SIG-M5 (cell line): ENCODE measurements at places on chromosomes 2 and 18.

- no peak for DNase-seq
Observed at GRCh38 chr2:40181855-40182254, 270.0 kb downstream of the SLC8A1 start.

DNA sequence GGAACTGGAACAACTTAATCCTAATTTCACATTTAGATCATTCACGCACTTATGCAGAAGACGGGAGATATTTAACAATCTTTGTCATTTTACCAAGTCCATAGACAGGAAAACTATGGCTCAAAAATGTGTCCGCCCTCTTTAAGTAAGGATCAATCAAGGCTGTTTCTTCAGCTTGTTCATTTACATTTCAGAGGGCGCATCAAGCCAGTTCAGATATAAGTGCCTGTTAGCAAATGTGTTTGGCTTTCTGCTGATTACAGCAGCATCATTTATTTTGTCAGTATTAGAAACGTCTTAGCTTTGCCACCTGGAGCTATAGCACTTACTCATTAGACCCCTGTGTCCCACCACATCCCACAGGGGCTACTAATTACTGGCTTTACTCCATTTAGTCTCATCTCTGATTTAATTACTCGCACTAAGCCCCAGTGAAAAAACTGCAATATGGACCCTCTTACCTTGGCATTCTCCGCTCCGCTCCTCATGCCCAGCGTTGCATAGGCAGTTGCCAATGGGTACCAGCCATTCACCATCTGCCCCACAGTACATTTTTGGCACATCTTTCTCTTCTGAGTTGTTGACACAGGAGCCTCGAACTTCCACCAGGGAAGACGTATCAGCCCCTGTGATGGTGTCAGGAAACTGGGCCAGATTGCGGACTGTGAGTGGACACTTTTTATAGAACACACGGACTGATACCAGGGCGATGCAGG lies 8.7 kb downstream of the EPHA4 start:
- DNase-seq = no peak

- DNase-seq = no peak
Observed at GRCh38 chr18:12803069-12803936, 80.7 kb downstream of the PTPN2 start.

- DNase-seq = no peak
Observed at GRCh38 chr2:99824758-99825157, 317.6 kb downstream of the AFF3 start.

DNA sequence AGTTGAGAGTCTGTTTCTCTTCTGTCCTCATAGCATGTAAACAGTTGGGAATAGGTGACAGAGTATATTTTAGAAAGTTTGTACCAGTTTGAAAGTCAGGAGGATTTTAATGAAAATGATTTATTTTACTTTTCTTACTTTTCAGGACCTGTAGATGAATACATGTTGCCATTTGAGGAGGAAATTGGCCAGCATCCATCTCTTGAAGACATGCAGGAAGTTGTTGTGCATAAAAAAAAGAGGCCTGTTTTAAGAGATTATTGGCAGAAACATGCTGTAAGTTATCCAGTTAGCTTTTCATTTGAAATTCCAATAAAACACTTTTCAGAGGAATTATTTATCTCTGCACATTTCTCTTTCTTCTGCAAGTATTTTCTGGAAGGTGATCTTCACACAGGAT lies 81.1 kb downstream of the ACVR2A start:
- no peak for DNase-seq

DNA sequence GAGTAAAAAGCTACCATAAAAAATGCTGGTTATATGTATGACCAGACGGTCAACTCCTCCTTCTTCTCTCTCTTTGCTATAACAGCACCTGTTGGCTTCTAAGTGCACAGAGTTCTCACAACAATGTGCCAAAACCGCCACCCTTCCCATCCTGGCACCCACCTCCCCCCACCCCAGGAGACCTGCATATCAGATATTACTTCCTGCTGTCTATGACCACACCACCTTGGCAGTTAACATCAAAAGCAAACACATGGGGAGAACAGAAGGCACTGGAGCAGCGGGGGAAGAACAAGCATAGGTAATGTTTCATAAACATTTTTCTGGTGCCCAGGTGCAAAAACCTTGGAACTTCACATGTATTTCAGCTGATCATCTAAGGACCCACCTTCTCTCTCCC lies 15.5 kb downstream of the SPRED2 start:
- no peak for DNase-seq

- no peak for DNase-seq
Observed at GRCh38 chr2:886072-887022, 64.3 kb upstream of the SNTG2 start.

GRCh38 chr2:188330316-188331053 lies 38.8 kb downstream of the GULP1 start:
- DNase-seq = no peak

DNA sequence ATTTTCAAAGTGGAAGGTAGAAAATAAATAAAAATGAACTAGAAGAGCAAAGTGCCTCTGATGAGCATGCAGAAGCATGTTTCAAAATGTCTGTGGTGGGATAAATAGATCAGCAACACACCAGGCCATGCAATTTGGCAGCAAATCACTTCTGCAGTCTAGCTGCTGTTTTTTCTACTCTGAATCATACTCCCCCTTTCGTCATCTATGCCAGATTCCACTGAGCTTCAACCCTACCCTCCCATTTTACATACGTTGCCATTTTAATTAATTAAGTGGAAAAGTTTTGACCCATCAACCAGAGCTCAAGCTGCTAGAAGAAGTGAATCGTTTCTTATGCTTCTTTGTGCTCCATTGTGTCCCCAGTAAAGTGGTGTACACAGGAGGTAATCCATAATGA lies 79.3 kb downstream of the NRXN1 start:
- no peak for DNase-seq

DNA sequence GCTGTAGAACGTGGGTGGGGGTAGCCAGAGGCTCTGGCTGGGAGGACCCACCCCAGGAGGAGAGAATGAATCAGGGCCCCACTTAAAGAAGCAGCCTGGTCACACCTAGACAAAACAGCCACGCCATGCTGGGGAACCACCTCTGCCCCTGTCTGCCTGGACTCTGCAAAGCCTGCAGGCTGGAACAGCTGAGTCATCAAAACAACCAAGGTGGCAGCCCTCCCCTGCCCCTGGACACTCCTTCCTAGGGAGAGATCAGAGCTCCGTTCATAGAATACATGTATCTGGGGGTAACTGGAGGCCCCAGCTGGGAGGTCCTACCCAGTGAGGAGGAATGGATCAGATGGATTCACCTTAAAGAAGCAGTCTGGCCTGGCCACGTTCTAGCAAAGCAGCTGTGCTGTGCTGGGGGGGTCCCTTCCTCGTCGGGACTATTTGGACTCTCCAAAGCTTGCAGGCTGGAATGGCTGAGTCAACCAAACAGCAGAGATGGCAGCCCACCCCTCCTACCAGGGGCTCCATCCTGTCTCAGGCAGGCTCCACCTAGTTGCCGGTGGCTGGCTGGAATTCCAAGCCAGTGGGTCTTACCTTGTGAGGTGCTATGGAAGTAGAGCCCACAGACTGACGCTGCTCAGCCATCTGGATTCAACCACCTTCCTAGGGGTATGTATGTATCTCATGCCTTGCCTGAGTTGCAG lies 50.5 kb upstream of the NT5C1B start:
- DNase-seq = no peak

- DNase-seq = no peak
Observed at GRCh38 chr18:76126327-76126726, 368.7 kb downstream of the ZNF516 start.

GRCh38 chr2:27378096-27378808 lies 2.3 kb downstream of the ZNF513 start:
- DNase-seq = no peak

DNA sequence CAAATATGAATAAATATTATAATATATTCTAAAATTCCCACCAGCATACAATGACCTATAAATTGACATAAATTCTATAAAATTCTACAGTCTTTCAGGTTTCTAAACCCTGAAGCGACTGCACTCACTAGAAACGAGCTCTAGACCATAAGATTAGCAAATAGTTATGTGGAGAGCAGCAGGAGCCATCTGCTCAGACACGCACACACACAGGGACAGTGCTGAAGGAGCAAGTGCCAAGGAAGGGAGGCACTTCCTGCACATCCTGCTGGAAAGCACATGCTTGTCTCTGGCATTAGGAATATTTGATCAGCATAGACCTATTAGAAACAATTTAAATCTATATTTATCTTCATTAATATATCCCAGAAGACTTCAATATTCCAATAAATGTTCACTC lies 713.9 kb upstream of the CDH2 start:
- no peak for DNase-seq

DNA sequence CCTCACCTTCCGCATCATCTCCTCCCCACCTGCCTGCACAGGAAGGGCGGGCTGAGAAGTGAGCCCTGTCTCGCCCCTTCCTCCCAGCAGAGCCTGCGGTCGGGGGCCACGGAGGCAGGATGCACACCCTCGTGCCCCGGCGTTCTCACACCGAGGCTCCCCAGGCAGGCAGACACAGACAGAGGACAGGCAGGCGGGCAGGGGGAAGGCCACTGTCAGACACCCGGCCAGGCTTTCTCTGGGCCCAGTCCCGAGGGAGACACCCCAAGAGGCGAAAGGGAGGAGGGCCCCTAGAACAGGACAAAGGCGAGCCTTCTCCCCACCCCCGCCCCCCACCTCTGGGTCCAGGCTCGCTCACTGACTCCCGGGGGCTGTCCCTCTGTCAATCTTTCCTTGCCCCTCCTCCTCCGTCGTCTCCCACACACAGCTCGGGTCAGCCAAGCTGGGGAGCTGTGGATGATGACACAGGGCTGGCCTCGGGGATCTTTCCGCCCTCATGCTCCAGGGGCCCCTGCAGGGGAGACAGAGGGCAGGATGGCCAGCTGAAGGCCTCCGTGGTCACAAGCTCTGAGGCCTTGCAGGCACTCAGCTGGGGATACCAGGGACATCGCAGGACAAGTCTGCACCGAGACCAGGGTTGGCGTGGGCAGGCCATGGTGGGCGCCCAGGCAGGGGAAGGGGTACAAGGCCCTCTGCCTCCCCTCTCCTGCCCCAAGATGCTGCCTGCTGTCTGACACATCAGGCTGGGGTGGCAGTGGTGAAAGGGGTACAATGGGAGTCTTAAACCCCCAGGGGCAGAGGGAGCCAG lies 24.9 kb downstream of the BIN1 start:
- DNase-seq = no peak

- no peak for DNase-seq
Observed at GRCh38 chr2:173230181-173230580, 124.5 kb upstream of the CDCA7 start.

DNA sequence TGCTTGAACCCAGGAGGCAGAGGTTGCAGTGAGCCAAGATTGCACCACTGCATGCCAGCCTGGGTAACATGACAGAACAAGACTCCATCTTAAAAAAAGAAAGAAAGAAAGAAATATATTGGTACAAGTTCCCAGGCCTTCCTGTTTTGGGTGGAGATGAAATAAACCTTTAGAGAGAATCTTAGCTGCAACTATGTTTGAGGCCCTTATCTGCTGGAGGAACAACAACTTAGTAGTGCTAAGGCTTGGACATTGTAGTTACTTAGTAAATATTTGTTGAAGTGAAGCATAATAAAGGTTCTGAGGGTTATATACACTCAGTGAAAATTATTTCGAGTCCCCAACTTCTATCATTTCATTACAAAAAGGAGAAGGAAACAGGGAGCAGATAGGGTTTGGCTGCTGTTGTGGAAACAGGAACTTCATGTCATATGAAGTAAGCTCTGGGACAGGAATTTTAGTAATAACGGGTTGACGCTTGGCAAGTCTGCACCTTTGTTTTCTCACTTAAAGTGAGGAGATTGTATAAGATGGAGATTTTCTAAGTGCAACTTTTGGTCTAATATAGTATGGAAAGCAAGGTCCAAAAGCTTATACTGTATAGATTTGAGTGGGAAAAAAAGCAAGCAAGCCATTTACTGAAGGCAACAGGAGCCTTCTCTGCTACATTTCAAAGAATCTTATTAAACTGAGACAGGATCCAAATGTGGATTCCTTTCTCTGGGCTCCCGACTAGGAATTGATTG lies 40.0 kb upstream of the AGPS start:
- DNase-seq = no peak

GRCh38 chr2:101485856-101486255 lies 10.9 kb upstream of the RFX8 start:
- no peak for DNase-seq

- DNase-seq = no peak
Observed at GRCh38 chr18:48342125-48342524, 67.1 kb downstream of the ZBTB7C start.

DNA sequence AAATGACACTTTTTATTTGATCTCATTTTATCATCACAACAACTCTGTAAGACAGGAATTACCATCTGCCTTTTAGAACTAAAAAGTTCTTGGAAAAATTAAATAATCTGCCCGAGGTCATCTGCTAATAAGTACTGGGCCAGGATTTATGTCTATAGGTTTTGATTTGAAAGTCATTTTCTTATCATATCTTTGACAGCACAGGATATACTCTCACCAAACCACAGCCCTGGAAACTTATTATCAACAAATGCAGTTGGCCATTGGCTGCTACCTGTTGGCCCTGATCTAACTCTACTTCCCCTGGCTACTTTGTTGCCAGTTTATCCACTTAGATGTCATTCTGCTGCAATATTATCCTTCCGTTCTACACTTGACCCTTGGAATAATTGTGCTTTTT lies 354.6 kb downstream of the RAD51AP2 start:
- DNase-seq = no peak

DNA sequence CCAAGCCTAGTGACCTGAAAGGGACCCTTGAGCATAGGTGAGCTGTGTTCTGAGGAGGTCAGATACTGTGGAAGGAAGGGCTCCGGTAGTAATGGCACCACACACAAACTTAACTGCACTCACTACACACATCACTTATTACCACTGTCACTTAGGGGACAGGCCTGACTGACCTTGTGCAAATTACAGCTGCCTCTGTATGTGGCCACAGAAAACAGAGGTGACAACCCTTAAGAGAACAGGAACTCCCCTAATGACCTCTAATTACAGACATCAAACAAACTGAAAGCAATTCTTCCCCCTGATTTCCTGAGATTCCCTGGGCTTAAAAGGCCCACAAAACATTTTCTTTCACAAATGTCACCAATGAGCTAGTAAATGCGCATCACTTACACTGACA lies 360.6 kb downstream of the RND3 start:
- DNase-seq = no peak

- no peak for DNase-seq
Observed at GRCh38 chr2:120825370-120826259, 89.9 kb downstream of the GLI2 start.

DNA sequence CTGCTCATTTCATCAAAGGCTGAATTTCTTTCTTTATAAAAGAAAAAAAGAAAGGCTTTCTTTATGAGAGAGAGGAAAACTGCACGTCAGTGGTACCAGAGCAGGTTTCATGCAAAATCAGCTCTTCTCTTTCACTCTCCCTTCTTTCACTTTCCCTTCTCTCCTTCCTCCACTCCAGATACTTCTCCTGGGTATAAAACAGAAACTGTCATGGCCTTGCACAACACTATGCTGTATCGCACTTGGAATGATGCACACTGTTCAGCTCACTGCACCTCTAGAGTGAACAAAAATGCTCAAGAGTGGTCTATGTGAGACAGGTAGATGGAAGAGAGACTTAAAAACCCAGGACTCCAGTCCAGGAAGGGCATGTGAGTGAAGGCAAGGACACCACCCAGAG lies 73.8 kb downstream of the KLF7 start:
- DNase-seq = no peak

GRCh38 chr2:223944166-223944702 lies 901 bp downstream of the WDFY1 start:
- DNase-seq = no peak
